NCI-H1694 (cell line): ENCODE measurements at places on chromosomes 5 and 9.

DNA sequence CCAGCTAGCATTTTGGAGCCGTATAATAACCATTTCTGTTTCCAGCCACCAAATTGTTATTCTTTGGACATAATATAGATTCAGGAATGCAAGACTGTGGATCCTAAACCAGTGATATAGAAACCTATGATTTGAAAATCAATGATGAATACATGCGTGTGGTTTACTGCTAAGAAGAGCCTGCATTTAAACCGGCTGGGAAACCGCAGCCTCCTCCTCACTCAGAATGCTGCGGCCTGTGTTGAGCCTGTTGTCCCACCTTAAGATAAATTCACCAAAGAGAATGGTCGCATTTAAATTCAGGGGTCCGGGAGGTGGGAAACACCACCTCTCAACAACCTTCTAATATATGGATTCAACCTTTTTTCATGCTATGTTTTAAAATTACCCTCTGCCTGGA, 148.0 kb downstream of the MEF2C start:
- DNase-seq = no peak

DNA sequence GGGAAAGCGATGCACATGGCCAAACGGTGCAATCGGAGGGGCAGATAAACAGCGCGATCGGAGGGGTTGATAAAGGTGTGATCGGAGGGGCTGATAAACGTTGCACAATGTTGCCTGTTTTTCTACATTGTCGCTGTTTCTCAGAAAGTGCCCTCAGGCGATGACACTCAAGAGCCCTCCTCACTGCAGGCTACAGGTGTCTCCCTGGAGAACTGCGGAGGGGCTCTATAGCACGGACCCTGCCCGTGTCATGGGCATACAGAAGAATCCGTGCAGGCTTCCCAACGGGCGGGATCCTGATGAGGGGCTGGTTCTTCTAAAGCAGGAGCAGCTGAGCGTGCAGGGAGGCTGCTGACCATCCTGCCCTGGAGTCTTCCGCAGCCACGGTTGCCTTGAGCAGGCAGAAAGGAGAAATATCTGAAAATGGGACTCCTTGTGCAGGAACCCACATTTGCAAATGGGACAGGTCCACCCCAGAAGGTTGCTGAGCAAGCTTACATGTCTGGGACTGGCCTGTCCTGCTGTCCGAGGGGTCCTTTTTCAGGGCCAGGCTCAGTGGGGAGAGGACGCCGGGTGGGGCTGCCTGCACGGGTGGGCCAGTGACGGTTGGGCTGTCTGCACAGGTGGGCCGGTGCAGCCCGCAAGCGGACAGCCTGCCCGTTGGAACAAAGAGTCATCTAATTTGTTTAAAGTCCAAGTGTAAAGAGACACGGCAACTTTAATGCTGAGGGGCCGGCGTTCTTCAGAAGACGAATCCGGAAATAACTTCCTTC, 25.1 kb upstream of the LPCAT1 start:
- no peak for DNase-seq

DNA sequence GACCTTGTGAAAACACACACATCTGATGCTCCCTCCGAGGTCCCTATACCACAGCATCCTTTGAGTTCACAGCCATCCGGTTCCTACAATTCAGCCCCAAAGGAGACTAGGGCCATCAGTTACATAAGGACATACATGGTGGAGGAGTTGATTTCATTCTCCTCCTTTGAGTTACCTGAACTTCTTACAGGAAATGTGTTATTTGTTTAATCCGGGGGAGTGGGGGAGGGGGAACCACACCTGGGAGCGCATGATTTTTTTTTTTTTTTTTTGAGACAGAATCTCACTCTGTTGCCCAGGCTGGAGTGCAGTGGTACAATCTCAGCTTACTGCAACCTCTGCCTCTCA, 30.7 kb downstream of the SEMA4D start:
- DNase-seq = no peak

DNA sequence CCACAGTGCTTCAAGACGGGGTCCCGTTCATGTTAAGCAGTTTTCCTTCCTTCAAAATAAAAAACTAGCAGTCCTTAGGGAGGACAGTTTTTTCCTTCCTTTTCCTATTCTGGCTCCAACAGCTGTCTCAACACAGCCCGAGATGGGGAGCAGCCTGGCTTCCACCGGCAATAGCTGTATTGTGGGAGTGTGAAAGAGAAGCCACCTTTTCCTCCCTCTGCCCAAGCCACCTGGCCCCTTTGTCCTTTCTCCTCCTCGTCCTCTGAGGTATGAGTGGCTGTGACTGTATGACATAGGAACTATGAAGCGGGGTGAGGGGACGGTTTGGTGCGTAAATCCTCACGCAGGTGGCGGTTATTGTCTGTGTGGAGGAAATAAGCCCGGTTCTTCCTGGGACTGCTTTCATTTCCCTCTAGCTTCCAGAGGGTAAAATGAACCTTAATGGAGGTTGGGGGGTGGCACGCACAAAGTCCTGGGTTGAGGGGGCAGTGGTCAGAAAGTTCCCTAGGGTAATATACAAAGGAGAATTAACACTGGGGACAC, 292.0 kb upstream of the DMRT1 start:
- DNase-seq = no peak

DNA sequence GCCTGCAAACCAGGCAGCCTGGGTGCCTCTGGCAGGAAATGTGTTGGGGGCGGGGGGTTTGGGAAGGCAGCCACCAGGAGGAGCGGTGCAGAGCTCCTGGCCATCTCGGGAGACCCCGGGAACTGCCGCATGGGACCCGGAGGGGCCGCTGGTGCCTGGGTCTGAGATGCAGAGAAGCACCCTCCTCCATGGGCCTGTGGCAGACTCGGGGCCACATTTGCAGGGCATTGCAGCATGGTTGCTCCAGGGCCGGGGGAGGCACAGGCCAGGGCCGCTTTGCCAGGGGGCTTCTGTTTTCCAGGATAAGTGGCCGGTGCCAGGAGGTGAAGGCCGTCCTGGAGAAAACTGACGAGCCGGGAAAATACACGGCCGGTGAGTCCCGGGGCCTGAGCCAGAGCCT, 1.7 kb downstream of the LCN1 start:
- no peak for DNase-seq

DNA sequence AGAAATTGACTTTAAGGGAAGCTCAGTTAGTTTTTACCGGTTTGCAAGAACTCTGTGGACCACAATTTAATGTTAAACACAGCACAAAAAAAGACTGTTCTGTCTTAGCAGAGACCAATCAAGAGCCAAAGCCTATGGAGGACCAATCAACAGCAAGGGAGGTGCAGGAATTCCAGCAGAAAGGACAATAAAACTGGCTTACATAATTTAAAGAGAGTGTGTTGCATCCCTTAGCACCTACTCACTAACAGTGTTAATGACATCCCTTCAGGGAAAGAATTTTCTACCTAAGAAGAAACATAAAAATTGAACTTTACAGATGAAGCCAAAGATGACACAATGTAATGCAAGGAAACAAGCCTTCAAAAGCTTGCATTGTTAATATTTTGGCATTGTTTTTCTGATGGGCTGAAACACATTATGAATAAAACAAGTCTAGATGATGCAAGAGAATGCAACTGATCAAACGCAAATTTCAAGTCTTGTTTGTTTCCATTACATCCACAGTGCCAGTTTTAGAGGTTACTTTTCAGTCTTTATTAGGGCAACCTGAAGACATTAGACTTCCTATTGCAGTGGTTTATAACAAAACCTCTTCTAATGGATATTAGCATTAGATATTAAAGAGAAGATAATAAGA, 111.3 kb upstream of the FST start:
- DNase-seq = no peak

- DNase-seq = no peak
These were observed 169.1 kb downstream of the CSNK1G3 start for GRCh38 chr5:123681061-123681460.

DNA sequence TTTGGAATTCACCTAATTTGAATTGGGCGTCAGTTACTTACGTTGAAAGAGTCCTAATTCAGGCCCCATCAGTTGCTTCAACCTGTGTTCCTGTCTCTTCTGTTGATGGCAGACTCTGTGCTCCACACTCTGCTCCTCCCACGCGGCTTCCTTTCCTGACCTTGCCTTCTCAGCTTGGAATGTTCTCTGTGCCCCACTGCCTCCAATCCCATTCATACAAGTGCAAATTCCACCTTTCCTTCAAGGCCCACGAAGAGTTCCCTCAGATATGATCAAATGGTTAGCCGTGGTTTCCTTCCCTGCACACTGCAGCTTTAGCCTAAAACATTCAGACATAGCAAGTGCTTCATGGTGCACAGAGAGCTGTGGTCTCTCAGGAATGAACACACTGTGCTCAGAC, 65.7 kb downstream of the SREK1 start:
- DNase-seq = no peak

GRCh38 chr9:124279531-124280175, 21.9 kb downstream of the NEK6 start:
- no peak for DNase-seq

DNA sequence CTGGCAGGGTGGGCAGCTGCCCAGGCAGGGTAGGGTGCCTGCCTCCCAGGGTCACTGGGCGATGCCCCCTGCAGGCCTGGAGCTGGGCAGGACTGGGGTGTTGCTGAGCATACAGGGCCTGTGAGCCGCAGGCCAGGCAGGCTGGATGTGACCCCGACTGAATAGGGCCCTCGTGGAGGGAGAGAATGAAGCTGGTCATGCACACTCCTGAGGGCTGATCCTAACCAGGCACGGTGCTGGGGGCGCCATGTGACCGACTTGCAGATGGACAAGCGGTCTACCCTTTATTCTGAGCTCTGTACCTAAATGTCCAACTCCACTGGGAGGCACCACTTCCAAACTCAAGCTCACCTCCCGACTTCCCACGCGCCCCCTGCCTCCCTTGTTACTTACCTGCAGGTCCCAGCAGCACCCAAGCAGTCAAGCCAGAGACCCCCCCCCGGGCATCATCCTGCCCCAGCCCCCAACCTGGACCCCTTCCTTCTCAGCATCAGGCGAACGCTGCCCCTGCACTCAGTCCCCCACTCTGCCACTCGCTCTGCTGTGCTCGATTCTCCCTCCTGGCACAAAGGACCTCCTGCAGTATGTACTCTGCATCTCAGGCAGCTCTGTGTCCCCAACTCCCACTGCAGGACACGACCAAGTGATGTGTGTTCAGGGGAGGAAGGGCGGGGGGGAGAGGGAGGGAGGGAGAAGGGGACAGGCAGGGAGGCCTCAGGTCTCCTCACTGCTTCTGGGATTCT, 76.8 kb upstream of the PHYKPL start:
- DNase-seq = no peak

DNA sequence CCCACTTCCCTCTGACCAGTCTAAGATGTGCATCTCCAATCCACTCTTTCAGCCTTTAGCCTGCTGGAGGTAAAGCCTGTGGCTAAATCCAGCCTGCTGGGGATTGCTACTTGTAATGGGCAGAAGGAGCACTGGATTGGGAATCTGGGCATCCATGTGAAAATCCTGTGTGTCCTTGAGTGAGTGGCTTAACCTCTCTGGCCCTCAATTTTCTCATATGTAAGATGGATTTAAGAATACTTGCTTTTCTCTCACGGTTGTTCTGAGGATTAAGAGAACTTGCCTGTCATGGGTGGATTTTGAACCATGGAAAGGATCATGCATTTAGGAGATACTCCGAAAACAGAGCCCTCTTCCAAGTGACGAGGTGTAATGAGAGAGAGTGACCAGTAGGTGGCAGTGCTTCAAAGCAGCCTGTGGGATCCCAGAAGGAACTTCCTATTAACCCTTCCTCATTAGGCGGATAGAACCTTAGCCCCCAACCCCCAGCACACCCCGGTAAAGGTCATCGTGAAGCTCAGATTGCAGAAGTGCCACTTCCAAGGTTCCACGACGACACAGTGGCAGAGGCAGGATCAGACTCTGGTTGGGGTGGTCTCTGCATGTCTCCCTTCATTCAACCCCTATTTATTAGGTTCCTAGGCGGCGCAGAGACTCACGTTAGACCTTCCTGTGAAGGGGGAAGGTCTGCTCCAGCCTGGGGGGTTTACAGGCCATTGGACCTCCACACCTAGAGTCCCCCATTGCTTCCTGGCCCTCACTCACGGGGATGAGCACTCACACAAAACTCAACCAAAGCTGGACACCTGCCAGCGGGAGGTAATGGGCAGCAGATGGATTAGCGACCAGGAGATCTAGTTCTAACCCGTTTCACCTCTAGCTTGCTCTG, 68.7 kb upstream of the ZNF618 start:
- peak; percentile 57 for DNase-seq

GRCh38 chr5:56607551-56607950, 207.8 kb upstream of the MAP3K1 start:
- no peak for DNase-seq

GRCh38 chr5:173916233-173916632, 28.1 kb downstream of the CPEB4 start:
- DNase-seq = no peak

GRCh38 chr5:43358726-43359125, 45.5 kb upstream of the HMGCS1 start:
- no peak for DNase-seq

DNA sequence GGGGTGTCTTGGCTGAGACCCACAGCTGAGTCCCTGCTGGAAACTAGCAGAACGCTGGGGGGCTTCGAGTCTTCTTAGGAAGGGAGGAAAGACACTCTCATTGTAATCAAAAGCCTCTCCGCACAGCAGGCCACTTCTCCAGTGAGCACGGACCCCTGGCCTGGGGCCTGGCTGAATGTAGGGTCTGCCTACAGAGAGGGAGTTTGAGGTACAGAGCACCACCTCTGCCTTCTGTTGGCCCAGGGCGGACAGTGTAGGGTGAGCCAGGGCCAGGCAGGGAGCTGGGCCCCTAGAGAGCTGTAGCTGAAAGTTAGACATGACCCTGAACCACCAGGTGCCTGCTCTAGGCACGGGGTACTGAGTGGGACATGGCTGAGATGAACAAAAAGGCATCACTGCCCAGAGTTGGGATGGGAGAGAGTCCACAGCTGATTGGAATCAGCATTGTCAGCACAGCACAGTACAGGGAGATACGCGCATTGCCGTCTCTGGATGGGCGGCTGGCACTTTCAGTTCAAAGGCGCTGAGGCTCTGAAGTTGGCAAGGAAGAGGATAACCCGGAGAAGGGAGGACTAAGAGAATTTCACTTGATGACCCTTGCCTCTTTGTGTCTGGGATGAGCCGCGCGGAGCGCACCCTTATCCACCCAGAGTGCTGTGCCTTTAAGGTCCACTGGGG, 363 bp upstream of the SLC25A48 start:
- no peak for DNase-seq

DNA sequence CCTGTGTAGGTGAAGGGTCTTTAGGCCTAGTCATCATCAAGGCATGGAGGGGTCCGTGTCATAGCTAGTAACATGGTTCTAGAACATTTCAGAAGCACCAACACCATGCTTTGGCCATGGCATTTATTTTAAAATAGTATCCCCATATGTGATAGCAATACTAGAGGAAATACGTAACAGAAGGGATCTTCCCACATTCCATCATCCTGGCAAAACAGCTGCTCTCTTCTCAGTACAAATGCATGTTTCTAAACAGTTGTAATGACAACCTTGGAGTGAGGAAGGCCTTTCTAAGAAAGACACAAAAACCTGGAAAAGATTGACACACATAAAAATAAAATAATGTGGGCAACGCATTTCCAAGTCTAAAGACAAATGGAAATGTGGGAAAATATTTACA, 97.6 kb downstream of the GADD45G start:
- no peak for DNase-seq
